ENCODE measurements at places on chromosomes 16 and 17.

DNA sequence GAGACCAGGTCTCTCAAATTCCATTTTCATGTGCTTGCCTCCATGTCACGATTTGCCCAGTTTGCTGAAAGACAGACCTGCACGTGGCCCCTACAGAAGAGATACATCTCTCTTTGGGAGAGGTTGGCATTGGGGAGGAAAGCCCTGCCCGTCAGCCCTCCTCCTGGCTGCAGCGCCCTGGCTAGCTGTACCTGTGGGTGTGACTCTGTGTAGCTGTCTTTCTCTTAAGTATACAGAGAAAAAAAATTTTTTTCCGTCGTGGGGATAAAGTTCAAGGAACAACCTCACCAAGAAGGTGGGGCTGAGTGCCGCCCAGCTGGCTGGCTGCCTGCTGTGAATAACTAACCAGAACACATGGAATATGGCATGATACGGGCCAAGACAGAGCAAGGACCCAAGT lies 26.5 kb downstream of the TMEM98 start:
- DNase-seq: no peak

DNA sequence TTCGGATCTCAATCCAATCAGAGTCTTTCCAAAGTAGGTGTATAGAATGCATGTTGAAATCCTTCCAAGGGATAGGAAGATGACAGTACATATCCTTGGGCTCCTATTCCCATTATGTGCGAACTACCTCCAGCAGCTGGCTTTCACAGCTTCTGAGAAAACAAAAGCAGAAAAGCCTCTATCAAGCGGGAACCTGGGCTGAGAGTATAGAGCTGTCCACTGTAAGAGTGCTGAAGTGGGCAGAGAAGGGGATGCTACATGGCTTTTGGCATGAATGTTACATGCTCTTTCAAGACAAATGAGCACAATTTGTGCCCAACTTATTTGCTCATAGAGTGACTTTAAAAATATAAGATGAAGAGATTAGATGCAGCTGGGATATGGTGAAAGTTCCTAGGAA lies 993.5 kb downstream of the CDH8 start:
- DNase-seq: no peak

DNA sequence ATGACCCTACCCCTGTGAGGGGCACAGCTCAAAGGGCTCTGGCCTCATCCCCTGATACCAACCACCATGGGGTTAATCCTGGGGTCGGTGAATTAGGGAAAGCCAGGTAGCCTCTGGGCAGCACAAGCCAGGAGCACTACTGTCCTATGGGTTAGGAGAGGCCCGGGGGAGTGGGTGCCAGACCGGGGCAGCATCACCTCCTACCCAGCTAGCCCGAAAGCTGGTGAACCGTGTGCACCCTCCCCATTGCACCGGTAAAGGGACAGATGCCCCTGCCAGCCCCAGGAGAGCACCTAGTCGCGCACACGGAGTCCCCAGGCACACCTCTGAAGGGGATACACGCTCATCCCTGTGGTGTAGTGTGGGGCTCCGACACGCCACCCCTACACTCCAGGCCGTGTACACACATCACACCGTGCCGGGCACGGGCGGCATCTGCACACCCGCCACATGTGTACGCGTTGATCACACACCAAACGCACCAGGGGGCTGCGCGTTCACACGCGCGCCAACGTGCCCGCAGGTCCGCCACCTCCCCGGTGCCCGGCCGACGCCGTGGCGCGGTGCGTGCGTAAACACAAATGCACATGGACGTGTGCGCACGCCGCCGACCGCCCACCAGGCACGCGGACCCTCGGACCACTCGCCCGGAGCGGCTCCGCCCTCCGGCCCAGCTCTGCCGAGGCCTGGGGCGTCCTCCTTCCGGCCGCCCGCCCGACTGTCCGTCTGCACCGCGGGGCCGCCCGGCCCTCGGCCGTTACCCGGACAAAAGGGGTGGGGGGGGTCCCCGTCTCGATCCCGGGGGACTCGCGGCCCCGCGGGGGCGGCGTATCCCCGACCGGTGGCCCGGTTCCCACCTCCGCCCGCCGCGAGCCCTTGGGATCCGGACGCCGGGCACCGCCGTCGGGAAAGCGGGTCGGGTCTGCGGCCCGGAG lies 785 bp downstream of the UBALD1 start:
- no peak for DNase-seq

GRCh38 chr17:66462010-66462409 lies 159.6 kb downstream of the PRKCA start:
- no peak for DNase-seq
